CD4-positive, alpha-beta T cell treated with Interleukin-6 for 4 hours (primary cell): ENCODE measurements at places on chromosomes 3 and 15.
A peak's percentile ranks its signal among the peaks of the same experiment; 100 is the strongest.

DNA sequence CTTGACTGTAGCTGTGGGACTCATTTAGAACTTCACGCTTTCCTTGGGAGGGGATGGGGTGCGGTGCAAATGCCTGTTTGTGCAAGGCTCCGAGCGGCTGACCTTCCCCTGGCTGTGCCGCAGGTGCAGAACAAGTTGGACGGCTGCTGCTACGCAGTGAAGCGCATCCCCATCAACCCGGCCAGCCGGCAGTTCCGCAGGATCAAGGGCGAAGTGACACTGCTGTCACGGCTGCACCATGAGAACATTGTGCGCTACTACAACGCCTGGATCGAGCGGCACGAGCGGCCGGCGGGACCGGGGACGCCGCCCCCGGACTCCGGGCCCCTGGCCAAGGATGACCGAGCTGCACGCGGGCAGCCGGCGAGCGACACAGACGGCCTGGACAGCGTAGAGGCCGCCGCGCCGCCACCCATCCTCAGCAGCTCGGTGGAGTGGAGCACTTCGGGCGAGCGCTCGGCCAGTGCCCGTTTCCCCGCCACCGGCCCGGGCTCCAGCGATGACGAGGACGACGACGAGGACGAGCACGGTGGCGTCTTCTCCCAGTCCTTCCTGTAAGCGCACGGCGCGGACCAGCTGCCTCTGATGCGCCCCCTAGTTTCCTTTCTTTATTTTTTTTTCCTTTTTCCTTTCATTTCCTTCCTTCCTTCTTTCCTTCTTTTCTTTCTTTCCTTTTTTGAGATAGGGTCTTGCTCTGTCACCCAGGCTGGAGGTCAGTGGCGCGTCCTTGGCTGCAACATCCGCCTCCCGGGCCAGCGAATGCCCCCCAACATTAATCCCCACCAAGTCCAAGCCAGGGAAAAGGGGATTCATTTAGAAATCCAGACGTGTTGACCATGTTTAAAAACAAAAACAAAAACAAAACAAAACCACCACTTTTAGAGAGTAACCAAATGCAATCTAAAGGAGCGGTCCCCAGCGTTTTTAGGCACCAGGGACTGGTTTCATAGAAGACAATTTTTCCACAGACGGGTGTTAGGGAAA, 42.7 kb downstream of the EIF2AK4 start:
- DNase-seq: peak; percentile 3

DNA sequence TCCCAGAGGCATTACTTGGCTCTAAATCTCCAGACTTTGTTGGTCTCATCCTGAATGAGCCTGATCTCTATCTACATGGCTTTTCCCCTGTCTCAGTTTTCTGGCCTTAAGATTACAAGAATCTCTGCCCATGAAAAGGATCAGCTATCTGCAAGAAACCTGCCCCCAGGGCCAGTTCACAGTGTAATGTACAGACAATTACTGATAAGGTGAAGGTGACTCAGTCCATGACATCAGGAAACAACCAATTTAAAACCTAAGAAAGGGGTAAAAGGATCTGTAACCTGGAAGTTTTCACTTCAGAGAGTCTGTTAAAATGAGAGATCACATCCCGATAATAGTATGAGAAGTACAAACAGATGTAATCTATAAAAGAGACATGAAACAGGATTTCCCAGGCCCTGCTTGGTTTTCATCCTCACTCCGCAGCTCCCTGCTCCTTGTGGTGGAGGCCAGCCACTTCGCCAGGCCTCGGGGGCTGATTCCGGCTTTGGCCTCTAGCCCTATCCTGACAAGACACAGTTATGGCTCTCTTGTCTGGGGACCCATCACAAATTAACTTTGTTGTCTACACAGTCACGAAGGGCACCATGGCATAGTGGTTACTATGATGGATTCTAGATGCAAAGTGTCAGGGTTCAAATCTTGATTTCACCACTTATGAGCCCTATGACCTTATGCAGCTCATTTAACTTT, 136.9 kb downstream of the THSD4 start:
- DNase-seq: no peak

DNA sequence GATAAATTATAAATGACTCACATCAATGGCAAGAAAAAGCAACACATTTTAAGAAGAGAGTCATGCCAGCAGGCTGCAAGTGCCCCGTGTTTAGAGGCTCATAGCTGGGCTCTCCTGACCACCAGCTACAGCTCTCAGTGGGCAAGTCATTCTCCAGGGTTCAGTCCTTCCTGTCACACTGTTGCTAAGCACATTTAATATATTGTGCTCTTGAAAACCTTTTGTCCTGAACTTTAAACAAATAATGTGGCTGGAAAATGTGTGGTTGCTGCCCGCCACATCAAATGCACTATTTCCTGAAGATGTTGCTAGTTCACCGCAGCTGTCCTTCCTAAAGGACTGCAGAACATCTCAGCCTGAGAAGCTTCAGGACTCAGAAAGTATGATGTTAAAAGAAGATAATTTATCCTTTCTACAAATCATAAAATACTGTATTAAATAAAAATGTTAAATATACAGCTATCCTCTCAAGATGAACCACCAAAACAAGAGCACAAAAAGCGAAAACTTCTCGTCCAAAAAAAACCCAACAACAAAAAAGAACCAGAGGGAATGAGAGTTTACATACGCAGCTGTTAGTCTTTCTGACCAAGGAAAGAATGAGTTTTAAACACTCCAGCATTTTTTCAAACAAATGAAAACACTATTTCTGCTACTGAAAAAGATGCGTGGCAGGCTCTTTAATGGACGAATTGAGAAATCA, 951 bp downstream of the TARS3 start:
- DNase-seq: peak; percentile 36

GRCh38 chr15:77417602-77418001, 2.3 kb downstream of the PEAK1 start:
- no peak for DNase-seq

GRCh38 chr3:185823078-185824044, 1.5 kb downstream of the IGF2BP2 start:
- DNase-seq: peak; percentile 14

DNA sequence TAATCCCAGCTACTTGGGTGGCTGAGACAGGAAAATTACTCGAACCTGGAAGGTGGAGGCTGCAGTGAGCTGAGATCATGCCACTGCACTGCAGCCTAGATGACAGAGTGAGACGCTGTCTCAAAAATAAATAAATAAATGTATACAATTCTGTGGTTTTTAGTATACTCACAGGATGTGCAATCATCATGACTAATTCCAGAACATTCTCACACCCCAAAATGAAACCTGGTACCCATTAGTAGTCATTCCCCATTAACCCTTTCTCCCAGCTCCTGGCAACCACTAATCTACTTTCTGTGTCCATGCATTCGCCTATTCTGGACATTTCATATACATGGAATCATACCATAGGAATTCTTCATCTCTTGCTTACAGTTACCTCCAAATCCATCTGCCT, 44.5 kb downstream of the LRRFIP2 start:
- no peak for DNase-seq
